Calu3 (cell line): ENCODE measurements at places on chromosomes 1 and 21.

- peak; percentile 47 for DNase-seq
Observed at GRCh38 chr1:16727190-16728111, 12.9 kb upstream of the RNU1-4 start.

DNA sequence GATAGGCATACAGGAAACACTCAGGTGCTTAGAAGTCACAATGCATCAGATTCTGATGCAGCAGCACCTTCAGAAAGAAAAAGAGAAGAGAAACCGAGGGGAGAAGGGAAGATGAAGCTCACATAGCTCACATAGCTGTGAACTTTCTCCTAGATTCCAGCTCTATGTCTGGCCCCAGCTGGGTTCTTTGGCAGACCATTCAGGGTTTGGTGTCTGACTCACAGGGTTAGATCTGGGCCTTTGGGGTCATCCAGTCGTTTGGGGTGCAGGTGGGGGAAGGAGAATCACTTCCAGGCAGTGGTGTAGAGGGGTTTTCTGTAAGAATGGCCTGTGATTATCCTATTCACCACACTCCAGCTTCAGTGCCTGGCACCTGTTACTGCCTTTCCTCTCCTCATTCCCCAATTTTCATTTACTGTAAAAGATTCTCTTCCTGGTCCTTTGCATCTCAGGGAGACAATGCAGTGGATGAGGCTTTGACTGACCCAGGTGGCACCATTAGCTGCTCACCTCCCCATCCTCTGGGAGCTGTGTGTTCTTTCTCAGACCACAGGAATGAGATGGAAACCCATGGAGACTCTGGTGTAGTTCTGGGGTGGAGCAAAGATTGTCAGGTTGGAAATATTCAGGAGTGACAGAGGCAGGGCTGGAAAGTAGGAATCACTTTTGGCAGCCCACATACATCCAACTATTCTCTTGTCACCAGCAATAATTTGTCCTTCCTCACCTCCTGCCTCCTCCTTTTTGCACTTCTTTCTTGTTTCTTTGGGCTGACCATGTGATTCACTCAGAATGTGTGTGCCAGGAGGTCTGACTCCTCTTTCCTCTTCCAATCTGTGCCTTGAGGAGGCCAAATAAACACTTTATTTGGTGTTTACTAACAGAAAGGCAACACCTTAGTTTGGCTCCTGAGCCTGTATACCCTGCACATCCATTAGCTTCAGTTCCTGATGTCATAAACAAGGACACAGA lies 103.3 kb downstream of the PAPPA2 start:
- DNase-seq = no peak

DNA sequence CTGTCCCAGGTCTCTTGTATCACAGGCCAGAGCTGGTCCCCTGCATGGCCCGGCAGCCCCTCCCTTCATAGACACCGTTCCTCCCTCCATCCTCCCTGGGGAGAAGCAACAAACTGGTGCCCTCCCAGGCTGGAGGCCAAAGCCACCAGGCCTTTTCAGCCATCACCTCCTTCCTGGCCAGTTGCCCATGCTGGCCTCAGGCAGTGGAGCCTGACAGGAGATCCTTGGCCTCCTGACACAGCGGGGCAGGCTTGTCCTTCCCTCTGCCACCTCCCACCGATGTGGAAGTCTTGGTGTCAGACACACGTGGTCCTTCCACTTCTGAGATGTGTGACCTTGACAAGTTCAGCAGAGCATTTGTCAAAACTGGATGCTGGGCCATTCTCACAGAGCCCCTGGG lies 206.0 kb downstream of the HIVEP3 start:
- no peak for DNase-seq

DNA sequence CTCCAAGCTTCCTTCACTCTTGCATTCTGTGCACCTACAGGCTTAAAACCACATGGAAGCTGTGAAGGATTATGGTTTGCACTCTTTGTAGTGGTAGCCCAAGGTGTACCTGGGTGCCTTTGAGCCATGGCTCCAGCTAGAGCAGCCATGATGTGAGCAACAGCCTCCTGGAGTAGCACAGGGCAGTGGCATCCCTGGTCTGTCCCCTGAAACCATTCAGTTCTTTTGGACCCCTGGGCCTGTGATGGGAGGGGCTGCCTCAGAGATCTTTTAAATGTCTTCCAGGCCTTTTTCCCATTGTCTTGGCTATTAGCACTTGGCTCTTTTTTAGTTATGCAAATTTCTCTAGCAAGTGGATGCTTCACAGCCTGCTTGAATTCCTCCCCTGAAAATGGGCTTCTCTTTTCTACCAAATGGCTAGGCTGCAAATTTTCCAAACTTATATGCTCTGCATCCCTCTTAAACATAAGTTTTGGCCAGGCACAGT lies 47.4 kb downstream of the CLCA4 start:
- DNase-seq = no peak

DNA sequence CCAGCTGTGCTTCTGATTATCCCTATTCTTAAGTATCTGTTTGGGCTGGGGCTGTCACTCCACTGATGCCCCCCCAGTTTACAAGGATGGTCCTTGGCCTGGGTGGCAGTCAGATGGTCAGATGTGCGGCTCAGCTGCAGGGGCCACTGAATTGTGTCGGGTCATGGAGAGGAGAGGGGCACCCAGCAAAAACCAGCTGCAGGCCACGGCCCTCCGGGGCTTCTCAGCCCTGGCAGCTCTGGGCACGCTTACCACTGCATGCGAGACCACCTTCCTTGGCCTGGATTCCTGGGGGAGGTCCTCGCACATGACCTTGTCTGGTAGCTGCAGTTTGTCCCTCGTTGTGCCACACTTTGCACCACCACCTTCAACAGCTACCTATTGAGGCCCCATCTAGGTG lies 164.9 kb upstream of the TMEM51 start:
- DNase-seq = no peak

GRCh38 chr21:45607021-45607908 lies 36.3 kb upstream of the PCBP3 start:
- no peak for DNase-seq

GRCh38 chr1:119367432-119368124 lies 1.0 kb upstream of the HAO2 start:
- no peak for DNase-seq

GRCh38 chr21:25577424-25578055 lies 29.7 kb downstream of the MRPL39 start:
- DNase-seq = no peak

DNA sequence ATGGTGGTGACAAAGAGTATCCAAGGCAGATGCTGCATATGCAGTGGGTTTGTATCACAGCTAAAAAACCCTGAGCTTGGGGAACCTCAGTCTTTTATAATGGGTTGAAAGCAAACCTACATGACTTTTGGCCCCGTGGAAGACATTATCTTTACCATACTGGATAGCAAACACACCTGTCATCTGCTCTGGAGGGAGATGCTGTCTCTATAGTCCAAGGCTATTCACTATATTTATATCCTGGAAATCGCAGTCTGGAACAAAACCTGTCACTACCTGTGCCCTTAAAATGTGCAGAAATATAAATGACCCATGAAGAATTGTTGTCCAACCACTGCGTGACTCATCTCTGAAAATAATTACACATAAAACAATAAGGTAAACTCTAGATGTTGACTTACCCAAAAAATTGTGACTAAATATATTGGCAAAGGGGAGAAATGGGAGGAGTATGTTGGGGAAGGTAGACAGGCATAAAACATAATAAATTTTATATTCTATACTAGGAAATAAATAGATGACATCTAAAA lies 121.0 kb upstream of the CXADR start:
- DNase-seq = no peak

- DNase-seq = no peak
Observed at GRCh38 chr1:197896301-197896700, 6.1 kb upstream of the C1orf53 start.

DNA sequence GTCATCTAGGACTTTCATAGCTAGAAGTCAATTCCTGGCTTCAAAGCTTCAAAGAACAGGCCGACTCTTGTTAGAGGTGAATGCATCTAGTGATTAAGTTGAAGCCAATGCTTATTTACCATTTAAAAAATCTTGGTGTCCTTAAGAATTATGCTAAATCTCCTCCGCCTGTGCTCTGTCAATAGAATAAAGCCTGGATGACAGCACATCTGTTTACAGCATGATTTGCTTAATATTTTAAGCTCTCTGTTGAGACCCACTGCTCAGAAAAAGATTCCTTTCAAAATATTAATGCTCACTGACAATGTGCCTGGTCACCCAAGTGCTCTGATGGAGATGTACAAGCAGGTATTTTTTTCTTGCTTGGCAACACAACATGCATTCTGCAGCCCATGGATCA lies 649.1 kb upstream of the USP24 start:
- DNase-seq = no peak

DNA sequence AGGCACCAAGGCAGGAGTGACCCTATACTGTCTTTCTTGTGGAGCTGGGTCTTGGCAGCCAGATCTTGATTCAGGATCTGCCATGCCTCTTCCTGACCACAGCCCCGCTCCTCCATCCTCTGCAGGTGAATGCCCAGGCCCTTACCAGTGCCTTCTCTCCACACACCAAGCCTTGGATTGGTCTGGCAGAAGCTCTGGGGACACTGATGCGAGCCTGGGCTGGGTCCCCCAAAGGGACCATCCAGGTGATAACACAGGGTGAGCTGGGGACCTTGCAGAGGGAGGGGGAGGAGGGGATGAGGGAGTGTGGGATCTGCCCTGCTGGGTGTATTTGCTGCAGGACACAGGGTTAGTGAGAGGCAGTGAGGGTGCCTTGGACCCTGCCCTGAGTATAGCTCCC lies 28.4 kb downstream of the HMGCS2 start:
- no peak for DNase-seq

GRCh38 chr1:83104558-83104957 lies 894.4 kb downstream of the TTLL7 start:
- DNase-seq = no peak

DNA sequence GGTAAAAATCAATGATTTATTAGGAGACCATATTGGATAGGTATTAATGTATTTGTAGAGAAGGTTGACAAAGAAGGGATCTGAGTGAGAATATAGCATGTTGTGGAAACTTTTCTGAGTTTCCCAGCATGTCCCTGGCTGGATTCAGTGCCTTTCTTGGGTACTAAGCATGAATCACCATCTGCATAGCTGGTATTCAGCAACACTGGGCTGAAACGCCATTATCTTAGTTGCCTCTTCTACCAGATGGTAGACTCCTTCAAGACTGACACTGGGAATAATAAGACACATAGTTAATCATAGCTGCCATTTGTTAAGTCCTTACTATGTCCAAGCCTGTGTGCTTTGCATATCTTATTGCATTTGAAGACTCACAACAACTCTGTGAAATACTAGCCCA lies 45.5 kb downstream of the ATP5PF start:
- no peak for DNase-seq

DNA sequence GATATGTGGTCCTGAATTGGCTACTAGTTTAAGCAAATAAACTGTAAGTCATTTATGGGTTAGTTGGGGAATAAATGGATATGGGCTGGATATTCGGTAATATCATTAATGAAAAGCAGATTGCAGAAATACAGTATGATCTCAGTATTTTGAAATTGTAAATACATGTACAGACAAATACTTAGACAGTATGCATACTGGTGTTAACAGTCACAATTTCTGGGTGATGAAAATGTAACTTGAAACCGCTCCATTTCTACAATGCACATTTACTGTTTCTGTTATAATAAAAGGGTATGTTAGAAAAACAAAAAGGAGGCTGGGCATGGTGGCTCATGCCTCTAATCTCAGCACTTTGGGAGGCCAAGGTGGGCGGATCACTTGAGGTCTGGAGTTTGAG lies 28.0 kb downstream of the BLZF1 start:
- no peak for DNase-seq

GRCh38 chr1:221066351-221067001 lies 187.2 kb downstream of the HLX start:
- no peak for DNase-seq

GRCh38 chr21:34545079-34545884 lies 33.3 kb upstream of the KCNE1 start:
- peak; percentile 77 for DNase-seq

DNA sequence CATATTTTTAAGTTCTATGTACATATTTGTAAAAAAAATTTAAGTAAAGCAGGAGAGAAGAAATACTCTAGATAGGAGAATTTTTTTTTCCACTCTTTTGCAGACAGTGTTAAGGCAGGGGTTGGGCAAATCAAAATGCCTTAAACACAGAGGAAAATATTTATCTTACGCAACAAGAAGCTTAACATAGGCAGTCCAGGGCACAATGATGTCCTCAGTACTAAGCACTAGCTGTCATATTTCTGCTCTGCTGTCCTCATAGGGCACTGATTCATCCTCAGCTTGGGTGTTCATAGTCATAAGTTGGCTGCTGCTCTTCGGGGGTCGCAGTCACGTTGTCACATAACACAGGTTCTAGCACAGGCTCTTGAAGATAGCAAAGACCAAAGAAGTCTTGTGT lies 247.4 kb downstream of the PTBP2 start:
- no peak for DNase-seq

- no peak for DNase-seq
Observed at GRCh38 chr1:245216366-245217115, 61.8 kb downstream of the KIF26B start.

GRCh38 chr1:85839459-85839858 lies 131.2 kb upstream of the ZNHIT6 start:
- DNase-seq = no peak

GRCh38 chr1:161954050-161954449 lies 69.6 kb downstream of the OLFML2B start:
- DNase-seq = no peak

DNA sequence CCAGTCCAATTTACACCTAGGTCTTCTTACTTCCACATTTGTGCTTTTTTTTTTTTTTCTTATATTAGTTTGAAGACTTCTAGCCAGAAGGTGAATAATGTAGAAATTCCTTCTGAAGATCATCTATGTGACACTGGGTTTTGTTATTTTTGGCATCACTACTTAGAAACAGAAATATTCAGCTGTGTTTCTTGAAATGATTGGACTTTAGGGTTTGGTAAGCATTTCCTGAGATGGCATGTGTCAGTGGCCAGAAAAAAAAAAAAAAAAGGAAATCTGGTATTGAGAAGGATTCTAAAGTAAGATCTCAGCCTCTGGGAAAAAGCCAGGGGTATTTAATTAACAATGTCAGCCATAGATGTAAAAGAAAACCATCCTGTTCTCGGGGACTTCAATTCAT lies 43.4 kb upstream of the LRRC8C start:
- DNase-seq = no peak

DNA sequence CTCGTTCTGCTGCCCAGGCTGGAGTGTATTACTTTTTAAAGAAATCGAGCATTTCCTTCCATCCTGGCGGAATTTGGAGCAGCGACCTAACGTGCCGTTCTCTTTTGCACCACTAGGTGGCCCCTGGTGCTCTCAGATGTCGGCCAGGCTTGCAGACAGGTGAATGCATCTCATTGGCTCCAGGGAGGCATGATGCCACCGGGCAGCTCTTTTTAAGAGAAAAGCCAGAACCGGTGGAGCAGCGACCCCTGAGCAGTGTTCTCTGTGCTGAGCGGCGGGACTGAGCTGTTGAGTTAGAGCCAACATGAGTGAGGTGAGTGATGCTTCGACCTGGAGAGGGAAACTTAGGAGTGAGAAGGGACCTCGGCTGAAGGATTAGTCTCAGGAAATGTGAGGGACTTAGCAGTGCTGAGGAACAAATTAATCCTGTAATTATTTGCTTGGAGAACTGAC lies at the start of gene PCP4:
Gene PCP4, plus strand, starts transcription at position 241 of the 453 bp plus-strand sequence. Its CDS starts 64 bp downstream, at position 305.
- peak; percentile 64 for DNase-seq

- peak; percentile 48 for DNase-seq
Observed at GRCh38 chr1:228004331-228004855, 2.4 kb upstream of the WNT3A start.
